ENCODE measurements at places on chromosomes 5 and 9.

DNA sequence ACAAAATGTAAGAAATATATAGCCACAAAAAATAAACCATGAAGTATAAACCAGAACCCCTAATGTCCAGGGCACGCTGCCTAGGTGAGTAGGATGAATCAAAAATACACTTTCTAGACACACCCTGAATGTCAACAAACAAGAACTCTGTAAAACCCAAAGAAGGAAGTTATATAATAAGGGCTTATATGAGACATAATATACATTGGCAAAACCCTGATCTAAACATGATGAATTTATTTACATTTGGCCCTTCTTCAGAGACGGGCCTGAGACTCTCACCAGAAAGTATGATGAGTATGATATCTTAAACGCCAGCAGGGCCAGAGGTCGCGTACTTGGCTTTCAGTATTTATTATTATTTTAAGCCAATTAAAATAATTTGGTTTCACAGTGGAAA is 125.1 kb upstream of the FST start:
- DNase-seq: no peak

DNA sequence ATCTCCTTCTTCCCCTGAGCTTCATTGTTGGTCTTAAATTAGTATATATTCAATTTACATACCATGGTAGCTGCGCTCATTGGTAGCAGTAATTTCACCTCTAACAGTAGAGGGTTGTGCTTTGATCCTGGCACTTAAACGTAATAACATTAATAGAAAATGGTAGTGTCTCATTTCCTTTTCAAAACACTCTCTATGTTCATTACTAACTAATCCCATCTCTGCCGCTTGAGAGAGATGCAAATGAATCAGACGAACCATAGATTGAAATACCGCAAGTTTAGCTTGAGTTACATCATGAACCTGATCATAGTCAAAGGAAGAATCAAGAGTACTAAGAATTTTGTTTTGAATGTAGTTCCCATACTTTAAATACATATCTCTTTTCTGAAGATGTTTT is 2.2 kb downstream of the THBS4 start:
- DNase-seq: no peak

GRCh38 chr9:135370411-135371375 is 108.9 kb upstream of the PPP1R26 start:
- no peak for DNase-seq

DNA sequence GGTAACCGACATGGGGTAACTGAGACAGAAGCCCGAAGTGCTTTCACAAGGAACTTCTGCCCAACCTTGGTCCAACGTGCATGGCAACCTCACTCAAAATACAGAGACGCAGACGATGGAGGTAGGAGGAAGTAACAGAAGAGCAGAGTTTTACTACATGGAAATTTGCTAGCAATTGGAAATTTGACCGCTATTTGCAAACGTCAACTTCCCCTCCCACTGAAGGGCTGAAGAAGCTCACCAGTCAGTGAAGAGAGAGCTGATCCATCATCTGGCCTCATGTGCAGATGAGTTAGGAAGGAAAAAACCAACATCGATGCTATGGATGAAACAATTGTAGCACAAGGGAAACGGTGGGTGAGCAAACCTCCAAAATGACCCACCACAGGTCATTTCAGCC is 196.7 kb downstream of the RGS3 start:
- DNase-seq: no peak

- DNase-seq: no peak
Measured at GRCh38 chr9:89020754-89021153, 29.5 kb downstream of the S1PR3 start.

- no peak for DNase-seq
Measured at GRCh38 chr9:70924895-70925547, 196.4 kb downstream of the TRPM3 start.

- no peak for DNase-seq
Measured at GRCh38 chr9:109316207-109316640, 4.6 kb downstream of the EPB41L4B start.

GRCh38 chr5:102583276-102584124 is 84.7 kb upstream of the SLCO6A1 start:
- DNase-seq: no peak

DNA sequence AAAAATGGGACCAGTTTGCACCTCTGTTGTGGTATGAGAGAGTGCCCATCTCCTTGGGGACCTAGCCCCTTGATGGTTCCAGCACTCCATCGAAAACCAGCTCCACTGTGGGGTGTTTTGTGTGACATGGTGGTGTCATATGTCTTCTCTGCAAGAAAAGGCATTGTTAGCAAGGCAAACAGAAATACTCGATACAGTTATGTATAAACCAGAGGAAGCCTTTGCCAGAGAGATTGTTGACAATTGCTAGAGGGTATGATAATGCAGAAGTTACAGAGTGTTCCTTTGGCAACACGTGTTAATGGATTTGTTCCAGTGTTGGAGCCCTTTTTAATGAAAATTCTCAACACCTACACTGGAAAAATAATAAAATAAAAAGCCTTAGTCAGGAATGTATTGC is 270.4 kb upstream of the DMRT1 start:
- no peak for DNase-seq

- DNase-seq: no peak
Measured at GRCh38 chr9:94010980-94011533, 55.9 kb upstream of the BARX1 start.

DNA sequence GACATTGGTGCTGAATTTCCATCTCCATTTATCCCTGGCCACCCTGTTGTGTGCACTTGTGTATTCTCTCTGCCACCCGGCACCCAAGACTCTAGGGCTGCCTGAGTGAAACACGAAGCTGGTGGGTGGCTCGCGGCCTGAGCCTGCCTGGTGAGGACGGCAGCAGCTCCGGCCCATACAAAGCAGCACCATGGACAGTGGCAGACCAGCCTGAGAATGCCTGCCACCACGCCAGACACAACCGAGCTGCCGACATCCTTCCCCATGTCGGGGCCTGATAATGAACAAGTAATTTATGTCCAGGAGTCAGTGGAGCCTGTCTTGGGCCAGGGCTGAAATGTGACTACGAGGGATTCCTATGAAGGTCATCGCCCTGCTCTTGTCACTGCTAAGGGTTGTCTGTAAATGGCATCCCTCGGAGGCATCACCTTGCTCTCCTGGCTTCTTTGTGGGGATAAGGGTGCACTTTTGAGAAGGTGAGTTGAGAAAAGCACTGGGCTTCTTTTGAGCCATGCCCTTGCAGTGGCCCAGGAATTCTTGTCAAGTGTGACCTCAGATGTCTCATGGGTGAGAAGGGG is 175.7 kb downstream of the MELK start:
- DNase-seq: no peak

GRCh38 chr9:95623640-95624039 is 106.9 kb upstream of the PTCH1 start:
- DNase-seq: no peak

DNA sequence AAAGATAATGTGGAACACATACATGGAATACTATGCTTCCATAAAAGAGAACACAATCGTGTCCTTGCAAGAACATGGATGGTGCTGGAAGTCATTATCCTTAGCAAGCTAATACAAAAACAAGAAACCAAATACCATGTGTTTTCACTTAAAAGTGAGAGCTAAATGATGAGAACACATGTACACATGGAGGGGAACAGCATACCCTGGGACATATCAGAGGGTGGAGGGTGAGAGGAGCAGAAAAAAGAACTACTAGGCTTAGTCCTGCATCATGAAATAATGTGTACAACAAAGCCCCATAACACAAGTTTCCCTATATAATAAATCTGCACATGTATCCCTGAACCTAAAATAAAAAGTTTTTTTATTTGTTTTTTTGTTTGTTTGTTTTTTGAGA is 855.5 kb upstream of the NUDT12 start:
- DNase-seq: no peak

All from stimulated activated CD8-positive, alpha-beta memory T cell treated with anti-CD3 and anti-CD28 coated beads, Interleukin-15, amount 100 ng/mL, for 24 hours (primary cell).